ENCODE measurements at places on chromosomes 3 and 15.

DNA sequence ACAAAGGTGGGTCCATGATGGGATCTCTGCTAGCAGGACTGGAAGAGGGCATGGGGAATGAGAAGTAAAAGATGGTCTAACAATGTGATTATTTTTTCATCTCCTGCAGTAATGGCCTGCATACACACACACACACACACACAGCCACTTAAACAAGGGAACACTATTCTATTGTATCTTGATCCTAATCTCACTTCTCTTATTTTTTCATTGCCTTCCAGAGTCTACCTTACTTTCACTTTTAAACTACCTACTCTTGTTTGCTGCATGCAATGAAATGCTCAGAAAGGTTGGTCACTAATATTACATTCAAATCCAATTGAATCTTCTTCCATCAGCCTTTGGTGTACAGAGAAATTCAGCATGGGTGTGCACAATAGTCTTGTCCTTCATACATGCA, 853.8 kb downstream of the IGSF11 start:
- no peak for DNase-seq

GRCh38 chr3:72890166-72890925, 2.5 kb downstream of the GXYLT2 start:
- DNase-seq, result no peak

GRCh38 chr3:124492824-124493223, 237.4 kb upstream of the UMPS start:
- DNase-seq, result no peak

DNA sequence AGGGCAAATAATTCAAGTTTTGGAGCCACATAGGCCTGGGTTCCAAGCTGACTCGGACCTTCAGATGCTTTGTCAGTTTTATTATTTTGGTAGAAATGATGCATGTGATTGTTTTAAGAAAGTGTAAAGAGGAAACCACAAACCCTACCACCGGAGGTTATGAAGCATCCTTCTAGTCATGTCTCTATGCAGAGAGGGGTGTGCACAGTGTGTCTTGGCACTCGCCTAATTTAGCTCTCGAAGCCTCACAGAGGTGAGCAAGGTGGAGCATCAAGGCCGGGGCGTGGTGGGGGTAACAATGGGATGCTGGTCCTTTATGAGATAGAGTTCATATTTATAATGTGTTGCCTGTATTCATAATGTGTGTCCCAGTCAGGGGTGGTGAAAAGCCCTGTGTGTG, 63.7 kb upstream of the SMAD6 start:
- no peak for DNase-seq

GRCh38 chr3:5197022-5197421, 9.5 kb downstream of the EDEM1 start:
- DNase-seq, result no peak

Data from stimulated activated CD8-positive, alpha-beta memory T cell treated with anti-CD3 and anti-CD28 coated beads, Interleukin-12 subunit alpha, Interleukin-12 subunit beta, amount 100 ng/mL, for 1 hour (primary cell).